SJCRH30 (cell line): ENCODE measurements at places on chromosomes 13 and 19.

- DNase-seq, result no peak
These were observed 74.2 kb downstream of the RASA3 start for GRCh38 chr13:114058051-114058867.

DNA sequence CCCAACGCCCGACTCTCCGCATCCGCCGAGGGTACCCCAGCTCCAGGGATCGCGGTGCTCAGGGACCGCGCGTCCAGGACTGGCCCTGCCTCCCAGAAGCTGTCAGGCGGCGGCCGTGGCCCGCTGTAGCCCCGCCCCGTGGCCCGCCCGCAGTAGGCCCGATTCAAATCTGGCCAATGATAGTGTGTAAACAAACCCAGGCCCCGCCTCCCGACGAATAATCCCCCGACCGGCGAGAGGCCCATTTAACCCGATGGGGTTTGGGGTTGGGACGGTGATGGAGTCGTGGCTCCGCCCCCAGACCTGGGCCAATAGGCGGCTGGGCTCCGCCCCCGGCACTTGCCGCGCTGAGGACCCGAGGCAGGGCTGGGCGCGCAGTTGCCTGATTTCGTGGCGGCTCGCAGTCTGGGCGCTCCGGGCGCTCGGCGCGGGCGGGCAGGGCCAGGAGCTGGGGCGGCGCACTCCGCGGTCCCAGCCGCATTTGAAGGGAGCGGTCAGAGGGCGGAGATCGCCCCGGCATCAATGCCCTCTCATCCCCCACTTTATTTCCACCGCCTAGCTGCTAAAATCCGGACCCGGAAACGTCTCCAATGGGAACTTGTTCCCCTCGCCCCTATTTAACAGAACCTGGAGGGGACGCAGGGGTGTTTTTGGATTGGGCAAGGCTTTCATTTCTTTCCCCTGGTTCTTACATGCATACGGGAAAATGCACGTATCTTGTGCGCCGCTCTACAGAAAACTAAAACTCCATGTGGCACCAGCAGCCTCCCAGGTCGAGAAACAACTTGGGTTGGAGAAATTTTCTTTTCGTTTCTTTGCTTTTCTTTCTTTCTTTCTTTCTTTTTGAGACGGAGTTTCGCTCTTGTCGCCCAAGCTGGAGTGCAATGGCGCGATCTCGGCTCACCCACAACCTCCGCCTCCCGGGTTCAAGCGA is 8.4 kb upstream of the BICRA start:
- DNase-seq, result peak; percentile 99

- no peak for DNase-seq
These were observed 254.1 kb upstream of the SOX21 start for GRCh38 chr13:94966422-94966955.

DNA sequence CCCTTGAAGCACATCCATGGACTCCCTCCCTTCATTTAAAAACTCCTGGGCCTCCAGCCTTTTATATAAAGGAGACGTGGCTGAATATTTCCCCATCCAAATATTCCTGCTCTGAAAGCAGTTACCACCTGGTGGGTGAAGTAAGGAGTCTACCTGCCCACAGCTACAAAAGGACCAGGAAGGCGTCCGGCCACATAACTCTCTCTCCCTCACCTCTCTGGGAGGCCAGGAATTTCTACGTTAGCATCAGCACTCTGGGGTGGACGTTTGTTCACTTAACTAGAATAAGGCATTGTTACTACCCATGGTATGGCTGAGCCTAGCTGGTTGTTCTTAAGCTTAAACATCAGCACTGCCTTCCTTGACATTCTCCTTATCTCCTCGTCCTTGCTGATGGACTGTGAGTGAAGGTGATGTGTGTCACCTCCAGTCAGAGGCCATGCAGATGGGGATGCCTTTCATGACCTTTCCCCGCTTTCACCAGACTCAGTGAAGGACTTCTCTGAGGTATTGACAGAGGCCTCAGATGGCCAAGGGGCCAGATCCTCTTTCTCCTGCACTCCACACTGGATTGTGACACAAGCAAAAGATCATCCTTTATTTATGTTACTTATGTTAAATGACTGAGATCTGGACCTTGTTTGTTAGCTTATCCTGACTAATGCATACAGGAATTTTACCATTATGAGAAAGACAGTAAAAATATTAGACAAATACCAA is 22.2 kb upstream of the KPNA3 start:
- DNase-seq, result no peak
